ENCODE measurements at places on chromosomes 11 and 22.

DNA sequence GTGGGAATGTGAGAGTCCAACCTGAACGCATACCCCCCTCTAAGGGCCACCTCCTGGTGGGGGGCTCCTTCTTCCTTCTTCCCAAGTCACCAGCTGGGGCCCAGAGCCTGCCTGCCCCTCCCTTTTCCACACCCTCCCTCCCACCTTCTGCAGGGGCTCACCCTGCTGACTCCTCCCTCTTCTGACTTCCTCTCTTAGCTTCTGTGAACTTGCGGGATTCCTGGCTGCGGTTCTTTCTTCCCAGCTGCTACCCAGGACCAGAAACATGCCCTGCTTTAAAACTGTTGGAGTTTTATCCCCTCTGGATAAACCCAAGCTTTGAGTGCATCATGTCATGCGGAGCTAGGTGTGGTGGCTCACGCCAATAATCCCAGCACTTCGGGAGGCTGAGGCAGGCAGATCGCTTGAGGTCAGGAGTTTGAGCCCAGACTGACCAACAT, 10.2 kb downstream of the LRRC74B start:
- no peak for DNase-seq

DNA sequence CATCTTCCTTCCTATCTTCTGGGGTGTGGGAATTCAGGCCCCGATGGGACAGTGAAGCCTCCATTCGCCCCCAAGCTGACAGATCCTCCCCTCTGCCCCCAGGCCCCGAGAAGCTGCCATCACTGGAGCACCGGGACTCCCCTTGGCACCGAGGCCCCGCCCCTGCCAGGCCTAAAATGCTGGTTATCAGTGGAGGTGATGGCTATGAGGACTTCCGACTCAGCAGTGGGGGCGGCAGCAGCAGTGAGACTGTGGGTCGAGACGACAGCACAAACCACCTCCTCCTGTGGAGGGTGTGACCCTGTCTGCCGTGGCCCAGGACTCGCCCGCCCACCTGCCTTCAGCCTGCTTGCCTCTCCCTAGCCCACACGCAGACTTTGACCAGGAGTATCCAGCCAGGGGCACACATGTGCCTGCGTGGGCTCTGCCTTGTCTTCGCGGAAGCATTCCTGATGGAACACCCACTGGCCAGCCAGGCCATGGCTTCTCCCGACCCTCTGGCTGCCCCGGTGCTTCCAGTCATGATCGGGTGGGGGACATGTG, 8.6 kb upstream of the RELT start:
- no peak for DNase-seq

DNA sequence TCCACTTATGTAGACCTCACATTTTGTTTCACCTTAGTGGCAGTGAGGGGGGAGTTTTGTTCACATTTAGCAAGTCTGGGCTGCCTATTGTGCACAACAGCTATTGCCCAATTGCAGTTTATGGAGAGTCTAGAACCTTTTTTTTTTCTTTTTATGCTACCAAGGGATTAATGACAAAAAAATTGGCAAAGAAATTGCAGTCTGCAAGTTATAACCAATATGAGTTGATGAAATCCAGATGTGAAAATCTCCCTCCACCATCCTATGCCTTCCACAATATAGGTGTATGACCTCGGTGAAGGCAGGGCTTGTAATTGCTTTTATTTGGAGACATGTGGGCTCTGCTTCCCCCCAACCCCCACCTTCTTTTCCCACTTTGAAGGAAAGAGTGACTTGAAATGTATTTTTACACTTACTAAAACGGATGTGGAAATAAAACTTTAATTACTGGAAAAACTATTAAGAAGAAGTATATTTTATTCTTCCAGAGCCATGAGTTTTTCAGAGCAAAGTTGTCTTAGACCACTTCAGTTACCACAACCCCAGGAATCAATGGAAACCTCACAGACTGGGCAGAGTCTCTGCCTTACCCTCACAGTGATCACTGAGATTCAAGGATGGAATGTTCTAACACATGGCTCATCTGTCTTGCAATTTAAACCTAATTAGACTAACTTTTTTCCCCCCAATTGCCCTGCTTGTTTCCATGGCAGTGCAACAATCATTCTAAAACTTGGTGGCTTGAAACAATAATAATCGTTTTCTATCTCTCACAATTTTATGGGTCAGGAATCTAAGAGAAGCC, 120.8 kb upstream of the SLC5A12 start:
- no peak for DNase-seq

DNA sequence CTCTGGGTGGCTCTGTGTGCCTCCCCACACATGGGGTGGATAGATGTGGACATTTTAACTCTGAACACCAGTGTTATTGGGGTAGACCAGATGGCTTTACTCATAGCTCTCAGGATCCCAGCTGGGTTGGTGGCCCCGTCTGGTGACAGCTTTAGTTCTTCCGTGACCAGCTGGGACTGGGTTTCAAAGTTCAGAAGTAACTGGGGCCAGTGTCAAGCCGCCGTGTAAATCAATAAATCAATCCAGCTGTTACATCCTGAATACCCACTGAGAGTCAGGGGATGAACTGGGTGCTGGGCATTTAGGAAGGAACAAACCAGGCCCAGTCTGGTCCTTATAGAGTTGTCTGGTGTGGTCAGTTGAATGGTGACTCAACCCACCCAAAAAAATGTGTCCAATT, 269.4 kb downstream of the CTTN start:
- DNase-seq: no peak

Data from NCI-H524 treated with DMSO at 0.1 percent for 48 hours (cell line).